ENCODE measurements at places on chromosomes 4 and X.

- no peak for DNase-seq
Measured at GRCh38 chr4:30721185-30722091, 1.3 kb downstream of the PCDH7 start.

DNA sequence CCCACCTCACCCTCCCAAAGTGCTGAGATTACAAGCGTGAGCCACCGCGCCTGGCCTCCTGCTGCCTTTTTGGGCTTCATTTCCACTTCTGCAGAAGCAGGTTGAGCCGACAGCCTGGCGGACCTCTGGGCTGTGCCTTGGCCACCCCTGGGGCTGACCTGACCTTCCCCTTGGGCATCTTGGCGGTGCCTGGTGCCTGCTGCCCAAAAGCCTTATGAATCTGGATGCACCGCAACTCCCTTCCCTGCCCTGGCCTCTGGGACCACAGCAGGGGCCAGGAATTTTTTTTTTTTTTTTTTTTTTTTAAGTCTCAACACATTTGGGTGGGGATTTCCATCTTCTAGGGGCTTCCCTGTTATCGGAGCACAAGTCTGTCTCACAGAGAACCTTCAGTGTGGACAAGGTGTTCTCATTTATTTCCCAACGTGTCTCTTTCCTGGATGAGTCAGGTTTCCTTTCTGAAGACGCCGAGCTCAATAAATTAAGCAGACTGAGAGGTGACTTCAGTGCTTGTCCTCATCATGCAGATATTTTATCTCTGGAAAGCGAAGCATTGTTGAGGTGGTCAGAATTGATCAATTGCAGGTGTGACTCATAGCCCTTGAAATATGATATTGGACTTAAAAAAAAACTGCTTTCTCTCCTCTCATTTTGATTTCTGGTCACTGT lies 79.7 kb downstream of the SHROOM2 start:
- no peak for DNase-seq

- DNase-seq, result no peak
Measured at GRCh38 chr4:84956014-84956413, 10.5 kb downstream of the WDFY3 start.

DNA sequence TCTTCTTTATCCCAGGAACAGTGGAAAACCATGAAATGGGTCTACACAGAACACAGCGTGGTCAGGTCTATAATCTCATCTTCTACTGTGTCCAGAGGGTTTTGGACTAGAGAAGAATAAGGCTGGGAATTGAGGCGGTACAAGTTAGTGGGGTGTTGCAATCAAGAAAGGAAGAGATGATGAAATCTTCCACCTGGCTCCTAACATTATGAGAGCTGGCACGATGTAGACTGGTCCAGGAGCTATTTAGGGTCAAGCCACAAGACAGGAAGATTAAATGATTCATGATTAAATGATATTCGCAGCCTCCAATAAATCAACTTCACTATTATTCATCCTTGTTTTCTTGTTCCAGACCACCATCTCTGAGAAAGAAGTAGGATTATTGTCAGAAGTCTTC lies 88.0 kb downstream of the ARSF start:
- DNase-seq, result no peak

DNA sequence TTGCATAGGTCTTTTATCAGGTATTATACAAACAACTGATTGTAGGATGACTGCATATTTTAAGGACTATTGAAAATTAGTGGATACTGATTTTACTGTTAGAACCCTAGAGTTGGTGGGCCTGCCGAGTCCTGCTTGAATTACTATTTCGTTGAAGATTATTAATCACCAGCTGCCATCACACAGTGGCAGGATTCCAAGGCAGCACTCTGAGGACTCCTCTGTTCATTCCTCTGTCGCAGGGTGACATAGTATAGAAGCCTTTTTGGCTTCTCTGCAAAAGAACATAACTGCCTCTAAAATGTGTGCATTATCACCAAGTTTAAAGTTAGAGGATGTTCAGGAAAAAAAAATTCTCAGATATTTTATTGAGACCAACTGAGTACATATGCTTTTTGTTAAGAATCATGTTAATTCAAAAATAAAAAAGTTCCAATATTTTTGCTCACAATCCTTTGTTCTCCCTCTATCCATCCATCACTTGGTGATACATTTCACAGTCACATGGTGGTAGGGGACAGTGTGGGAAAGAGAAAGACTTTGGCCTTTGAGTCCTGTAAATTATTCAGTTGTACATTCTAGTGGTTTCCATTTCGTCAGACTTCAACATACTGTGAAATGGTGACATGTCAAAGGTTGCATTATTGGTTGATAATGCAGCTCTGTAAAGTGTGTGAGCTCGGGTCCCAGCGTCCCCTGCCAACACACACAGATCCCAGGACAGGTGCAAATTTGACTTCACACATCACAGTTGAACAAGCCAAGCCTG lies 332.5 kb downstream of the GRID2 start:
- no peak for DNase-seq

GRCh38 chr4:89009761-89010369 lies 47.1 kb downstream of the FAM13A start:
- no peak for DNase-seq

DNA sequence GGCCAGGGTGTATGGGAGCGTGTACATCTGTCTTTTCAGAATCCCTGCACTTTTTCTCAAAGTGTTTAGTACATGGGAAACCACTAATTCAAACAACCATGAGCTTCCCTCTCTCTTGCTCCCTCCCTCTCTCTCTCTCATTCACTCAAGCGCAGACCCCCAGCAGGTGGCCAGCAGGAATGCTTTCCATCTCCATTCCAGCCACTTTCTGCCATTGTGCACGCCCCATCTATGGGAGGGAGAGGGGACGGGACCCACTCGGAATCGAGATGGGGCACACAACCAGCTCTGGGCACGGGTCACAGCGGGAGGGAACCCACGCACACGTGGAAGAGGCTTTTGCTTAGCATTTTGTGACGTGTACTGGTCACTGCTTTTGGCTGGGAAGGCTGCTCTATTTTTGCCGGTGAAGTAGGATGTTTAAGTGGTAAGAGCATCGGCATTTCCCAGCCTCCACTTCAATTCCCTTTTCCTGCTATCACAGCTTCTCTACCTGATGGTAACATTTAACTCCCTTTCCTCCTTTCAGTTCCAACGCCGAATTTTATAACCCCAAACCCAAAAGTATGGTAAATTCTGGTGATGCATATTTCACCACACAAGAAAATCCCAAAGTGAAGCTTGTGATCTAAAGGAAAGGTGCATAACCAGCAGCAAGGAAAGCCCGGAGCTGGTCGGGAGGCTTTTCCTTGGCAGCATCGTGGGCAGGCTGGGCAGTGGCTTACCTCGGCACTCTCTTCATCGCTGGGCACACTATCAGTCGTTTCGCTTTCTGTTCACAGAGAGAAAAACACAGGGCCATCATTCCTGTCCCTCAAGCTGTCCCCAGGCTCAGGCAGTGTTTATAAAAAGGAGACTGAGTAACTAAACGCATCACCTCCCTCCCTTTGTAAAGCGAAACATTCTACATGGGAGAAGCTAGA lies 84.1 kb downstream of the IRF2 start:
- DNase-seq, result no peak

DNA sequence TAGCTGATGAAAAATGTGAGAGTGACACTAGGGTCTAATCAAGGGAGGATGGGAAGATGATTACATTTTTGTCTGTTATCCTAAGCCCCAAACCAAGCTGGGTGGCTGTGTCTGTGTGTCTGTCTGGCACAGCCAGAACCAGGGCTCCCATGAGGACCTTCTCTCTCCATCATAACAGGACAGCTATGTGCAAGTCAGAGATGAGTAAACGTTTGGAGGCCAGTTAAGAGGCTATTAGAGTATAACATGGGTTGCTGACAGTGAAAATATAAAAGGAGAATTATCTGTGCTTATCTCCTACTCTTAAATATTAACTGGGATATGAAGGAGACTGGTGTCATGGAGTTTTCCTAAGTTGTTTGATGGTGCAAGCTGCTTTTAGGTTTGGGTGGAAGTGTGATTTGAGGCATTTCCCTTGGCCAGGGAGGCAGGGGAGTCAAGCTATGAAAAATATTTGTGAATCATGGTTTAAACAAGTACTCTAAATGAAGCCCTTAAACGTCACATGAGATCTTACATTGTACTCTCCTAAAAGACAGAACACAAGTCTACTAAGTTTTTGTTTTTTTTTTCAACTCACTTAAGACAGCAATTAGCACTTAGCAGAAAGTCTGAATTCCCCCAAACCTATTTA lies 156.2 kb downstream of the ENOX2 start:
- no peak for DNase-seq

DNA sequence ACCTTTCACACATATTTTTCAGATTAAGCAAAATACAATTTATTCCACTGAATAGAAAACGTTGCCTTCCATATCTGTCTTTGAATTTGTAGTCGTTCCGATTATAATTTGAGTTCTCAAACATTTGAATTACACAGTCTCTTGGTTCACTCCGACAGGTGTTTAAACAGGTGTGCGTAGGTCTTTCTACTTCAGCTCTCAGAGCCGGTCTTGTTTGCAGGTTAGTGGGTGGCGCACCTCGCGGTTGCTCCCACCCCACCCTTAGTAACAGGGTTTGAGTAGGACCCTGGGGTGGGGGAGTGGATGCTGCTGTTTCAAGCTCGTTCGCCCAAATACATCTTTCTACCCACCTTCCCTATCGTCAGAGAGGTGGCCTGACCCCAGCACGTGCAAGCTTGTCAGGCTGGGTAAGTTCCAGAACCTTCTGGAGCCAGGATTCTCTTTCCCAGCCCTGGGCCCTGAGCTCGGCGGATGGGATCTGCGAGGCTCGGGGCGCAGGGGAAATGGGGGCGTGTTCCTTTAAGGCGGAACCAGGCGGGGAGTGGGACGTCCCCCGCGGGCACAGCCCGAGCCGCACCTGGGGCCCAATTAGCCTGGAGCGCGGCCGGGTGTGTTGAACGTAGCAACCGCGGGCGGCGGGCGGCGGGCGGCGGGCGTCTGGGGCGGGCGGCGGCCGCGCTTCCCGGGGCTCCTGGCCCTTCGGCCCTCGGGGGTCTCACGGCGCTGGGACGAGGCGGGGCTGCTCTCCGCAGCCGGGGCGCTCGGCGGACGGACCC lies at the start of gene FAM149A:
TSS of gene FAM149A (plus strand) at position 591 of the 776 bp plus-strand sequence.
- DNase-seq, result no peak

DNA sequence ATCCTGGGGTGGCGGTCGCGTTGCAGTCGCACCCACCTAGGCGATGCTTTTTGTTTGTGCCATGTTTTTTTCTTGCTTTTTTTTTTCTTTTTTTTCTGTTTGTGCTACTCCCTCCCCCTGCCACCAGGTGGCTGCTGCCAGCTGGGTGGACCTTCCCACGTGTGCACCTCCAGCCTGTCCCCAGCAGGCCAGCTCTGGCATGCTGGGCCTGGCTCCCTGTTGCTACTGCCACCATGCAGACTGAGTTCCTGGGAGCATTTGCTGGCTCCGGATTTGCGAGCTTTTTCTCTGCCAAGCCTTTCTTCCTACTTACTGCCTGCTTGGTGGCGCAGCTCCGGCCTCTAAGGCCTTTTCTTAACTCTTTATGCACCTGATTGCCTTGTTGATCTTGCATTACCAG lies 161.2 kb upstream of the WDFY3 start:
- no peak for DNase-seq

DNA sequence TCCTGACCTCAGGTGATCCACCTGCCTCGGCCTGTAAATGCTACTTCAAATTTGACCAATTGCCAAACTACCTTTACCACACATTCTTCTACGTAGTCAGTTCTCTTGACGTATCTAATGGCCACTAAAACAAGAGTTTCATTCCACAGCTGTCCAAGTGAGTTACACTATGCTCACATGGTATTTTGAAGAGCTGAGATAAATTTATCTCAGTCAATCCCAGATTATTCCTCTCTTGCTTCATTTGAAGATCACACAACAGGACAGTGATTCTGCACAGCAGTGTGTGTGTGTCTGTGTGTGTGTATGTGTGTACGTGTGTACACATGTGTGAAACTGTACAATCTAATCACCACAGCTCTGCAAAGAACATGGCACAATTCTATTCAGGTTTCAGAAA lies 133.4 kb downstream of the APBB2 start:
- DNase-seq, result no peak

GRCh38 chr4:55879224-55879623 lies 25.8 kb downstream of the EXOC1 start:
- no peak for DNase-seq

Measured in T47D (cell line).